ENCODE measurements at places on chromosomes 16 and 17.

DNA sequence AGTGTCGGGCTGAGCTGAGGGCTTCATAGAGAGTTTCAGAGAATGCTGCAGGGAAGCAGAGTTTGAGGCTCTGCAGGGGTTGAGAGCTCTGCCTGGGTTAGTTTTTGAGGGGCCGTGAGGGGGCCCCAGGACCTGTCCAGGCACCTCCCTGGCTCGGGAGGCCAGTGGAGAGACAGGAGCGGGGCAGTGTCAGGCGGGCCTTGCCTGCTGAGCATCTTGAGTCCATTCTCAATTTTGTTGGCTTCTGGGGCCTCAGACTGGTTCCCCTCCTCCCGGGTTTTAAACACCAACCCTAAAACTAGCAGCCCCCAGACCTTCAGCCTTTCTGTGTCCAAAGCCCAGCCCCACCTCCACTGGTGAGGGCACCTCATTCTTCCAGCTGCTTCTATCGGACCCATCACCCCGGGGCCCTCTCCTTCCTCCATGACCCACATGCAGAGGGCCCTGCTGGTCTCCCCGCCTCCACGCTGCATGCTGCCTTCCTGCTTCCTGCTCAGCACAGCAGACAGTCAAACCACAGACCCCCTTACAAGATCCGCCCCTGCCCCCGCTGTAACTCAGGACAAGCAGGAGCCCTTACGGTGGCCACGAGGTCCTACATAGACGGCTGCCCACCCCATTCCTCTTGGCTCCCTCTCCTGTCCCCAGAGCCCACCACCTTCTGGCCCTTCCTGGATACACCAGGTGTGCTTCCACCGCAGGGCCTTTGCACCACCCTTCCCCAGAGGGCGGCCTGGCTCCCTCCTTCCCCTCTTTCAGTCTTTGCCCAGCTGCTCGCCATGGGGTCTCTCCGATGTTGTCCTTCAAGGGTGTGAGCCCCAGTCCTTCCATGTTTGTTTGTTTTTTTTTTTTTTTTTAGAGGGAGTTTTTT, 3.8 kb downstream of the RNF213 start:
- no peak for DNase-seq

DNA sequence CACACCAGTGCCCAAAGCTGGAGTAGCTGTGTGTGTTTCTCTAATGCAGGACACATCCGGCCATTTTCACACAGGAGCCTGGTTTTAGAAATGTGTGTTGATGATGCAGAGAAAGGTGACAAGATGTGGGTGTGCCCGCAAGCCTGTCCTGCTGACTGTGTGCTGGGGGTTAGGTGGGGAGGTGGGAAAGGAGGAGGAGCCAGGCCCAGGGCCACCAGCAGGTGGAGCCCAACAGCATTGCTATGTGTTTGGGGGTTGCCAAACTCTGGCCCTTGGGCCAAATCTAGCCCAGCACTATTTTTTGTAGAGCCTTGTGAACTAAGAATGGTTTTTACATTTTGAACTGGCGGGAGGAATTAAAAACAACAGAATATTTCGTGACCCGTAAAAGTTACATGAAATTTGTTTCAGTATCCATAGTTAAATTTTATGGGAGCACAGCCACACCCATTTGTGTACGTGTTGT, 61.7 kb upstream of the LGALS9 start:
- DNase-seq: no peak

- DNase-seq: no peak
These were observed 668 bp downstream of the SPATA2L start for GRCh38 chr16:89700649-89701424.

GRCh38 chr16:63890723-63891122, 1231.1 kb downstream of the CDH11 start:
- no peak for DNase-seq

GRCh38 chr16:3988011-3988410, 107.5 kb upstream of the CREBBP start:
- no peak for DNase-seq

All from spinal cord (tissue), 10 donors.